ENCODE measurements at places on chromosomes 11 and 22. TPM values are rescaled to one million over a fixed set of nuclear protein-coding genes. Genes with fewer than 3 reads are reported as not detected.

TP53AIP1 gene
- total RNA-seq = not detected

- peak; percentile 72 for DNase-seq
Observed at GRCh38 chr22:39174498-39175352, 22.2 kb upstream of the CBX7 start.

DNA sequence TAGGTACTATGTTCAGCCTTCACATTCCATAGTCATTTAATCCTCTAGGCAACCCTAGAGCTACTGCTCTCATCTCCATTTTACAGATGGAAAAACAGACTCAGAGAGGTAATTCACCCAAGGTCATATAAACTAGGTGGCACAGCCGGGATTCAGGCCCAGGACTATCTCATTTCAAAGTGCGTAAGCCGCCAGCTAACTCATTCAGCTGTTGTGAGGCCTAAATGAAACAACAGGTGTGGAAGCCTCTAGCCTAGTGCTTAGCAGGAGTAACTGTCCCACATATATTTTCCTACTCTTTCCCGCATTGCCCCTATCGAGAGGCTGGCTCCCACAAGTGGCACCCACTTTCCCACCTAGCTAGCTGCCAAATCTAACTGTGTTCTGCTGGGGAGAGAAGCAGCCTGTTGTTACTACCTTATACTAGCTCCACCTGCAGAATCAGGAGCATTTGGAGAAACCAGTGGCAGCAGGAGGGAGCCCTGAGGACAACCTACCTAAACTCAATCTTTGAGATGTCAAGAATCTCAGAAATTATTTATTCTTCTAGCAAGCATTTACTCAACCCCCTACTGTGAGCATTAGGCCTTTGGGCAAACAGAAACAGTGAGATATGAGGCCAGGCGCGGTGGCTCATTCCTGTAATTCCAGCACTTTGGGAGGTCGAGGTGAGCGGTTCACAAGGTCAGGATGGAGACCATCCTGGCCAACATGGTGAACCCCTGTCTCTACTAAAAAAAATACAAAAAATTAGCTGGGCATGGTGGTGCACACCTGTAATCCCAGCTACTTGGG, 20.9 kb downstream of the PRG3 start:
- no peak for DNase-seq

GRCh38 chr11:102269927-102270326, 47.4 kb upstream of the BIRC3 start:
- peak; percentile 3 for DNase-seq

GRCh38 chr22:45107671-45108070, 56.1 kb upstream of the NUP50 start:
- no peak for DNase-seq

- no peak for DNase-seq
Observed at GRCh38 chr11:78216021-78216420, 27.3 kb downstream of the USP35 start.

DDIAS gene
- total RNA-seq = 10.3 TPM

GRCh38 chr11:33940538-33940815, 48.6 kb upstream of the LMO2 start:
- peak; percentile 66 for DNase-seq

DNA sequence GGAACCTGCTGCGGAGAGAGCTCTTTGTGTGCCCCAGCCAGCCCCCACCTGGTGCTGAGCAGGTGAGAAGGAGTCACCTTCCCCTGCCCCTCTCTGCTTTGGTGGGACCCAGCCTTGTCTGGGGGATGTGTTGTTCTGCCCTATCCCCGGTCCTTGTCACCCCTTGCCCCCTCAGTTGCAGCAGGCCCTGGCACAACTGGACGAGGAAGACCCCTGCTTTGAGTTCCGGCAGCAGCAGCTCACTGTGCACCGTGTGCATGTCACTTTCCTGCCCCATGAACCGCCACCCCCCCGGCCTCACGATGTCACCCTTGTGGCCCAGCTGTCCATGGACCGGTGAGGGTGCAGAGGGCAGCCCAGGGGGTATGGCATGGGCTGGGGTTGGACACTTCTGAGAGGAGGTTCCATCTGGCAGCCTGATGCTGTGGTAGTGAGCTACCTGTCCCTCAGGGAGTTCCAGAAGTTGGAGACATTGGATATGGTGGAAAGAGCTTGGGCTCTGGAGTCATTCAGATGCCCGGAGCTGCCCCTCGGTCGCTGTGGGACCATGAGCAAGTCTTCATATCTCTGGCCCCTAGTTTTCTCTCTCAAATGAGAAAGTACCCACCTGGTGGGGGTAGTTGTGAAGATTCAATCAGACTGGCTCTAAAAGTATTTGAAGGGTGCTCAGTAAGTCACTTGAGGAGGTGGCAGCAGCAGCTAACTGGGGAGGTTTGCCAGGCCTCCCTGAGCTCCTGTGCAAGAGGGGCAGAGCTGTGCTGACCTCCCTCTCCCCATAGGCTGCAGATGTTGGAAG, 4.3 kb downstream of the LARGE2 start:
- DNase-seq = no peak

INS gene
- not detected for total RNA-seq

GRCh38 chr22:36323855-36324331, 63.9 kb downstream of the MYH9 start:
- no peak for DNase-seq

GRCh38 chr11:26820739-26821138, 98.9 kb upstream of the SLC5A12 start:
- DNase-seq = peak; percentile 28

AIFM3 gene
- total RNA-seq = 0.56 TPM

- DNase-seq = no peak
Observed at GRCh38 chr22:20542736-20543135, 35.3 kb downstream of the MED15 start.

DNA sequence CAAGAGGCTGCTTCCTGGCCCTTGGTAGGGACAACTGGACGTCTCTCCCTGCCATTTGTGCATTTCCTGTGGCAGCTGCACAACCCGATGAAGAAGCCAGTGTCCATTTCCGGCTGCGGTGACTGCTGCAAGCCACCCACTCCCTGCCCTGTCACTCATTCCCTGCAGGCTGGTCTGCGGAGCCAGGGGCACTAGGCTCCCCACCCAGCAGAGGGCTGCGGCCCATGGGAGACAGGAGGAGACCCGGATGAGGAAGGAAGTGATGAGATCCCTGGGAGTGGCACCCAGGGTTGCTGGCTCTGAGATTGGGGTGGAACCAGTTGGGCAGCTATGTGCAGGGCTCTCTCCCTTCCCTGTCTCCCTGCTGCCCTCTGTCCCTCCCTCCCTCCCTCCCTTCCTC, 10.0 kb upstream of the MYRF start:
- DNase-seq = no peak

DNA sequence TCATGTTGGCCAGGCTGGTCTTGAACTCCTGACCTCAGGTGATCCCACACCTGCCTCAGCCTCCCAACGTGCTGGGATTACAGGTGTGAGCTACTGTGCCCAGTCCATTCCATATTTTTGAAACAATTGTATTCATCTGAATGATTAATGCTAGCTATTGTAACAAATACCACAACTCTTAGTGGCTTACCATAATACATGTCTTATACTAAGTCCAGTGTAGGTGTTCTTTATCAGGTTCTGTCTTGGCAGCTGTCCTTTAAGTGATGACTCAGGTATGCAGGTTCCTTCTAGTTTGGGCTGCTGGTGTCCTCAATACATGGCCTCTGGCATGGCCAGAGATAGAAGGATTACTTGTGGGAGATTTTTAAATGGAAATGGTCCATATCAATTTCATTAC, 39.0 kb downstream of the UVRAG start:
- DNase-seq = no peak

DNA sequence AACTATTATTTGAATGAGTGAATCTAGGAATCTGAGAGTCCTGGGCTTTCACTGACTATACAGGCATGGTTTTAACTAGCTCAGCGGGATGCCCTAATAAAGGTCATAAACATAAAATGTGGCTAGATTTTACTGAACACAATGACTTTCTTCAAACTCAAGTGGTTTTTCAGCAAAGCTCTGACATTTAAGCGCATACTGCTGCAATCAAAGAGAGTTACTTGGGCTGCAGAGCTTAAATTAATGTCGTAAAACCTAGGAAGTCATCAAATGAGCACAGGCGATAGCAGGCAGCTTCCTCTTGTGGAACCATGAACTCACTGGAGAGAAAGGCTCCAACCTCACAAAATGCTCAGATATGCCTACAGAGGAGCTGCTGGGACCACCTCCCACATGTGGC, 6.7 kb downstream of the CSNK2A3 start:
- no peak for DNase-seq

CTSW gene
- total RNA-seq = not detected

DNA sequence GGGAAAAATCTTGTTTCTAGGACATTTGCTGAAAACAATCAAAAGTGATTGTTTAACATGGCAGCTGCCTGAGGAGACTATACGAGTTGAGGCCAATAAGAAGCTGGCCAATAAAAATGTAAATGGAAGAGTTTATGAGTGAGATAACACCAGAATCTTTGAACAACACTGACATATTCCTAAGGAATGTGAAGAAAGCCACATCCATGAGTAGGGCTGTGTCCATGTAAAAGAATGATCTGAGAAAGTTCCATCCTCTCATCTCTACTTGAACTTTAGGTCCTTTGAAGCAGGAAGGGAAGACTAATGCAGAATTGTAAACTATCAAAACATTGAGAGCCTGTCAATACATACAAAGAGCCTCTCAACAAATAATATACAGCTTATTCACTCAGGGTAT, 6.9 kb upstream of the CHORDC1 start:
- DNase-seq = no peak

OR6T1 gene
- total RNA-seq = not detected

GRCh38 chr22:27273436-27273835, 528.1 kb downstream of the MN1 start:
- DNase-seq = no peak
